Stimulated activated CD4-positive, alpha-beta T cell treated with anti-CD3 and anti-CD28 coated beads, Interleukin-15, amount 100 ng/mL, for 48 hours (primary cell): ENCODE measurements at places on chromosomes 13 and 19.

DNA sequence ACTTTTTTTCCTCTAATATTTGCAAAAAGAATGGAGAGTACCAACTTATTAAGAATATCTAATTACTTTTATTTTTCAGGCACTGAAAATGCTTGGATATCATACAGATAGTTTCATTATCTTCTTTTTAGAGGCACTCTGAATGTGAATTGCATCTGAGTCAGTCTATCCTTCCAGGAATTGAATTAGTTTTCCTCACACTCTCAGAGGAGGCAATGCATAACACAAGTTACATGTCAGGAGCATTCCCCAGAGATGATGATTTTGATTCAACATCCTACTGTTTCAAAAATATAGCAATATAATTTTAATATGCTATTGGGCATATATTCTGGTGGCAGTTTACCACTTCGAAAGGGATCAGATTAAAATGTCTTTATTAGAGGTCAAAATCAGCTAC lies 1315.4 kb downstream of the PCDH9 start:
- no peak for DNase-seq

DNA sequence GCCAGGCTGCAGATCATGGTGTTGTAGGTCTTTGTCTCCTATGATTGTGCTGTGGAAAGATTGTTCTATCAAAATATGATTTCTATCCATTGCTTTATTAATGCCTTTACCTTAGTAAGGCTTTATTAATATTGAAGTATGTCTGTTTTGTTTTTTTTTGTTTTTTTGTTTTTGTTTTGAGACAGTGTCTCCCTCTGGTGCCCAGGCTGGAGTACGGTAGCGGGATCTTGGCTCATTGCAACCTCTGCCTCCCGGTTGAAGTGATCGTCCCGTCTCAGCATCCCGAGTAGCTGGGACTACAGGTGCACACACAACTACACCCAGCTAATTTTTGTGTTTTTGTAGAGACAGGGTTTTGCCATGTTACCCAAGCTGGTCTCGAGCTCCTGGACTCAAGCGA lies 7.7 kb downstream of the IRGC start:
- DNase-seq, result no peak

GRCh38 chr13:99526549-99526948 lies 25.3 kb downstream of the TM9SF2 start:
- DNase-seq, result no peak

GRCh38 chr19:48393559-48394330 lies at the start of gene GRIN2D:
TSS of gene GRIN2D (plus strand) at chr19:48393668. CDS start at chr19:48398393, 4,725 bp downstream.
- no peak for DNase-seq

GRCh38 chr19:32041681-32042292 lies 303.6 kb upstream of the ZNF507 start:
- DNase-seq, result no peak

DNA sequence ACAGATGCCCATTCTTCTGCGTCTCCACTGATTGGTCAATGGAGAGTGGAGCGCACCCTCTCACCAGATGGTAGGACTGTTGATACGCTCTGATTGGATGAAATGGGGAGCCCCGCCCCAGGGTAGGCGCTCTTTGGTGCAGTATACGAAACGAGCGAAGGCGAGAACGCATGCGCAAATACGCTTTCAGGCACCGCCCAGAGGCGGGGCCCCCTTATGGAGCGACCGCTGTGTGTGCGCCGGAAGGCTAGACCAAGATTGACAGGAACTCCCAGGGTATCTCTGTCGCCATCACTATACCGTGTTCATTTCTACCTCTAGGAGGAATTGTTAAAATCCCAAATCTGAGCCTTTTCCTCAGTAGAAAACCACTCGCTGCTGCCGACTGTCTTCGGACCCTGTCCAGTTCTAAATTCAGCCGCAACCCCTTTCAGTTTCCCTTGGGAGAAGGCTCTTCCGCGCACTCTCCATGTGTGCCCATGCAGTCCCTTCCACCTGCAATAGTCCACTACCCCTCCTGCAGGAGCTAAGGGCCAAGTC lies 720 bp upstream of the HNRNPL start:
- DNase-seq, result peak; percentile 99

- DNase-seq, result peak; percentile 5
Observed at GRCh38 chr19:56291867-56292266, 19.3 kb downstream of the EDDM13 start.

GRCh38 chr13:50494138-50494537 lies 349.4 kb downstream of the DLEU7 start:
- no peak for DNase-seq

DNA sequence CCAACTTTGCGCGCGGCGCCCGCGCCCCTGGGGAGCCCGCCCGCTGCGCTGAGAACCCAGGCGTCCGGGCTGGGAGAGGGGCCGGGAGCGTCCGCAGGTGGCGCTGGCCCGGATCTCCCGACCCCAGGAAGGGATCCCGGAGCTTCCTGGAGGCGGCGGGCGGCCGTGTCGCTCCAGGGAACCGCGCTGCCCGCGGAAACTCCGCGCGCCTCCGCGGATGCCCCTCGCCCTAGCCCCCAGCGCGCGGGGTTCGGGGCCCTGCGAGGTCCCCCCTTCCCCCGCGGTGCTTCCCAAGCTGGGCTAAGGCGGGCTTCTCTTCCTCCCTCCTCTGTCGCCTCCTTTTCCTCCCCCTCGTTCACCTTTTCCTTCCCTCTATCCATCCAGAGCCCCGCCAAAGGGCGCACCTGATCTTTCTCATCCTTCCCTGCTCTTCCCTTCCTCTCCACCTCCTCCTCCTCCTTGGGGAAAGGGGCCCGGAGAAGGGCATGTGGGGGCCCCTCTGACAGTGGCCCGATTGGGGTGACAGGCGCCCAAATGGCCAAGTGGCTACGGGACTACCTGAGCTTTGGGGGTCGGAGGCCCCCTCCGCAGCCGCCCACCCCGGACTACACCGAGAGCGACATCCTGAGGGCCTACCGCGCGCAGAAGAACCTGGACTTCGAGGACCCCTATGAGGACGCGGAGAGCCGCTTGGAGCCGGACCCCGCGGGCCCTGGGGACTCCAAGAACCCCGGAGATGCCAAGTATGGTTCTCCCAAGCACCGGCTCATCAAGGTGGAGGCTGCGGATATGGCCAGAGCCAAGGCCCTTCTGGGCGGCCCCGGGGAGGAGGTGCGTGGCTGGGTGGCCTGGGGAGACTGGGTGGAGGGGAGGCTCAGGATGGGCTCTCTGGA lies 710 bp downstream of the SHD start:
- DNase-seq, result no peak

DNA sequence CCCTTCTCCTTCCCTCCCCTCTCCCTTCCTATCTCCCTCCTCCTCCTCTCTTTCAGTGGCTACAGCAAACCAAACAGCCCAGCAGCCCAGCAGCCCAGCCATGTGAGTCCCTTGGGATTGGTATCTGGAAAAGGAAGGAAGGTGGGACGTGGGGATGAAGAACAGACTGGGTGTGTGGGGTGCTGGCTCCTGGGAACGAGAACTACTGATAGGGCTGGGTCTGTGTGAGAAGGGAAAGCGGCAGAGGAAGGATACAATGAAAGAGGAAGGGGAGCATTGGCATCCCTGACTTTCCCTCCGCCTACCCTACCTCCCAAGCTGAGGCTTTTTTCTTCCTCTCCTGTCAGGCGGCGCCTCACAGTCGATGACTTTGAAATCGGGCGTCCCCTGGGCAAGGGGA lies 863 bp downstream of the AURKC start:
- DNase-seq, result no peak

GRCh38 chr13:27476943-27477703 lies 26.8 kb upstream of the MTIF3 start:
- no peak for DNase-seq

DNA sequence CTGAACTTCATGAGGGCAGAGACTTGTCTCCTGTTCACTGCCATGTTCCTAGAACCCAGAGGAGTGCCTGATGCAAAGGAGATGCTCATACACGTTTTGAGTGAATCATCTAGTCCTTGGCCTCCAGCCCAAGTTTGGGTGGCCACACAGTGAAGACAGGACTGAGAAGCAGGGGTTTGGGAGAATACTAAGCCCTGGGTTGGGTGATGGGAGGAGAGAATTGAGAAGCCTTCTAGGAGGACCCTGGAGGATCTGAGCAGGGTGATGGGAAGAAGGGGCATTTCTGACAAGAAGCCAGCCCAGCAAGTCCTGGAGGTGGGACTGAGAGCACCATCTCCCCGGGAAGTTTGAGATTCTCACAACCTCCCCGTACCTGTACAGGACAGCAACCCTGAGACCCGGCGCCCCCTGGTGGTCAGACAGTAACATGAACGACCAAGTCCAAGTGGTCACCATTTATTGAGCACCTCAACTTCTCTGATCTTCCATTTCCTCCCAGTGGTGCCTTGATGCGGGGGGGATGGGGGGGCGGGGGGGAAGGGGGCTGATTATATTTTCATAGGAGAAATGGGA lies 11.0 kb downstream of the CTU1 start:
- peak; percentile 67 for DNase-seq

- DNase-seq, result no peak
Observed at GRCh38 chr13:113258321-113259054, 38.6 kb upstream of the LAMP1 start.

DNA sequence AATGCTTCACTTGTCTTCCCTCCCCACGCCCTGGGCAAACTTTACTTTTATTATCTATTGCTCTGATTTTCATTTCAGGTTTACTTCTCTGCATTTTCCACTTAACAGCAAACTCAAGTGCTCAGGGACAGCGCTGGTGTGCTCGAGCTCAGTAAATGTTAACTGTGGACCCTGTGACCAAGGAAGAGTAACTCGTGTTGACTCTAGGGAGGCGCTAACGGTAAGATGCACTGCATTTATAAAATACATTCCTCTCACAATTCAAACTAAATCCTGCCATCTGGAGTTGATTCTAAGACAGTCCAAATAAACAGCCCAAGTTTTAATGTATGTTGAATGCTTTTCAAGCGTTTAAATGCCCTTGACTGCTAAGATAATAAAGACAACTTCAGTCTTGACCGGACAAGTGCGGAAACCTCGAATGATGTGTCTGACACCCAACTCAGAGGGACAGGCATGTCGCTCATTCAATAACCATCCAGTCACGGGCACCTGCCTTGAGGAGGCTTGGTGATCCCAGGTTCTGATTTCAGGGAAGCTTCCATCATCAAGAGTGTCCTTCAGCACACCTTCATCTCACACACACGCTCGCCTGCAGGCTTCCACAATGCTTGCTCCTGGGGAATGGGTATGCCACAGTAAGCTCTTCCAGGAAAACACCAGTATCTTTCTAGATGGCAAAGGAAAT lies 93.2 kb downstream of the STK24 start:
- DNase-seq, result no peak

- no peak for DNase-seq
Observed at GRCh38 chr19:19372656-19373416, 32.6 kb upstream of the GATAD2A start.

DNA sequence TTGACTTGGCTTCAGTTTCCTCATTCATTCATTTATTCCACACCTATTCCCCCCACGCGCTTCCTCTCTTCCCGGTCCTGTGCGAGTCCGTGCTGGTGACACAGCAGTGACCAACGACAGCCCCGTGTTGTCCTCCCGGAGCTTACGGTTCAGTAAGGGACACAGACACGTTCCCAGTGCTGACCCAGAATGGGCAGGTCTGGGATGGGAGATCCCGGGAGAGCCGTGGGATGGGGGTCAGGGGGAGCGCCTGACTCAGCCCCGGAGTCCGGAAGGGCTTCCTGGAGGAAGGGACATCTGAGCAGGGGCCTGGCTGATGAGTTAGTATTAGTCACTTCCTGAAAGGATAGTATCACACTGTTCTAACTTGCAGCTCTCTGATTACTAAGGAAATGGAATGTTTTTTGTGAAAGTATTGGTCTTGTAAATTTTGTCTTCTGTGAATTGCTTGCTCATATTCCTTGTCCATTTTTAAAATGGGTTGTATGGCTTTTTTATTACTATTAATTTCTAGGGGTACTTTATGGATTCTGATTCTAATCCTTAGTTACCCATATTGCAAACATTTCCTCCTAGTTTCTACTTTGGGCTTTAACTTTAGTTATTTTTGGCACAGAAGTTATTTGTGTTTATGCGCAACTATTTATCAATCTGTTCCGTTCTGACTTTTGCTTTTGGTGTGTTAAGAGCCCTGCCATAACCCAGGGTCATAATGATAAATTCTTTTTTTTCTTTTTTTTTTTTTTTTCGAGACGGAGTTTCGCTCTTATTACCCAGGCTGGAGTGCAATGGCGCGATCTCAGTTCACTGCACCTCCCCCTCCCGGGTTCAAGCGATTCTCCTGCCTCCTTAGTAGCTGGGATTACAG lies 708 bp upstream of the ERCC1 start:
- DNase-seq, result no peak

GRCh38 chr19:27676334-27676733 lies 1536.6 kb downstream of the UQCRFS1 start:
- DNase-seq, result no peak

GRCh38 chr19:16460454-16460853 lies 11.3 kb downstream of the EPS15L1 start:
- no peak for DNase-seq

GRCh38 chr13:94308832-94309231 lies 170.7 kb downstream of the DCT start:
- no peak for DNase-seq

- DNase-seq, result no peak
Observed at GRCh38 chr13:85970727-85971126, 171.5 kb upstream of the SLITRK6 start.

- no peak for DNase-seq
Observed at GRCh38 chr19:17081672-17082630, 6.4 kb downstream of the MYO9B start.

DNA sequence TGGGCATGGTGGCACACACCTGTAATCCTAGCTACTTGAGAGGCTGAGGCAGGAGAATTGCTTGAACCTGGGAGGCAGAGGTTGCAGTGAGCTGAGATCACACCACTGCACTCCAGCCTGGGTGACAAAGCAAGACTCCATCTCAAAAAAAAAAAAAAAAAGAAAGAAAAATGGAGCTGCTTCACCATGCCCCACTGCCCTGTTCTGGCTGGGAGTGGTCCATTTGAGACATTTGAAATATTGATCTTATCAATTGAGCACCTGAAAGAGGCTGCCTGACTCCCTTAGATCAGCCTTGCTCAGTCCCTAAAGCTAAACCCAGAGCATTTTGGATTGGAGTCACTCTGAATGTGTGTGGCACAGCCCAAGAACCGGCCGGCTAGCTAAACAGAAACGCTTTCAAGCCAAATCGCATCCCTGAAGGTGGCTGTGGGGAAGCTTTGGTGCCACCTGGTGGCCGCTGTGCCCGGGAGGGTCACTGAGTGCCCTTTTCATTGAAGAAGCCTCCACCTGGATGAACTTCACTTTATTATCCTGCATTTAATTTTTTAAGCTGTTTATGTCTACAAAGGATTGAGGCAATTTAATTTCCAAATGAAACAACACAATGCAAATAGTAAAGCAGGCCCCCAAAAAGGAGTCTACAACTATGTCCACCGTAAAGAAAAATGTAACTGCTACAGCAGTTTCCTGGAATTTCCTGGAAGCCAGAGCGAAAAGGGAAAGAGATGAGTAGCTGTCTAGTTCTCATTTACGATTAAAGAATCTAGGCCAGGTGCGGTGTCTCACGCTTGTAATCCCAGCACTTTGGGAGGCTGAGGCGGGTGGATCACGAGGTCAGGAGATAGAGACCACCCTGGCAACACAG lies 53.1 kb upstream of the SERPINE3 start:
- peak; percentile 73 for DNase-seq
